ENCODE measurements at places on chromosomes 5 and 9. TPM values are rescaled to one million over a fixed set of nuclear protein-coding genes. Genes with fewer than 3 reads are reported as not detected.

The NR6A1 gene
- 1.3 TPM for total RNA-seq

The ZNF454 gene
- 4.2 TPM for total RNA-seq

The C6 gene
- total RNA-seq = 1.2 TPM

The CD72 gene
- total RNA-seq = 3.6 TPM

The UBLCP1 gene
- 24.3 TPM for total RNA-seq

- H3K4me3 ChIP-seq = no peak overlapping the region
- DNase-seq = peak; percentile 36
- no peaks in the 10 kb centered on the region for H3K36me3 ChIP-seq
- H3K27ac ChIP-seq = no peak overlapping the region
- H3K4me1 ChIP-seq = no peaks in the 10 kb centered on the region
Observed at GRCh38 chr5:175696139-175696854, 38.4 kb downstream of the HRH2 start.

DNA sequence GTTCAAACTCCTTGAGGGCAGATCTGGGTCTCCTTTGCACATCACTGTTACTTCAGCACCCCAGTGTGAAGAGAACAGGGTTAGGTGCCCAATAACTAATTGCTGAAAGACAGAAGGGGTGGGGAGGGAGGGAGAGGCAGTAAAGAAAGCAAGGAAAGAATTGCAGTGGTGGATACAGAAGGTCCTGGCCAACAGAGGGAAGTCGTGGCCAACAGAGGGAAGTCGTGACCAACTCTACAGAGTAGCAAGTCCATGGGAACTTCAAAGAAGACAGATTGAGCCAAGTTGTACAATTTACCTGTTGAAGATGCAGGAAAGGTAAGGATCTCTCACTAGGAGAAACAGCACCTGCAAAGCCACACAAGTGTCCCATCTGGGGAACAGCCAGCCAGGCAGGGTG is 27.0 kb downstream of the CCNJL start:
- DNase-seq = no peak
- no peak overlapping the region for H3K4me3 ChIP-seq
- peaks cover 10% of the 10 kb centered on the region for H3K4me1 ChIP-seq
- H3K36me3 ChIP-seq = no peaks in the 10 kb centered on the region
- H3K27ac ChIP-seq = no peak overlapping the region

DNA sequence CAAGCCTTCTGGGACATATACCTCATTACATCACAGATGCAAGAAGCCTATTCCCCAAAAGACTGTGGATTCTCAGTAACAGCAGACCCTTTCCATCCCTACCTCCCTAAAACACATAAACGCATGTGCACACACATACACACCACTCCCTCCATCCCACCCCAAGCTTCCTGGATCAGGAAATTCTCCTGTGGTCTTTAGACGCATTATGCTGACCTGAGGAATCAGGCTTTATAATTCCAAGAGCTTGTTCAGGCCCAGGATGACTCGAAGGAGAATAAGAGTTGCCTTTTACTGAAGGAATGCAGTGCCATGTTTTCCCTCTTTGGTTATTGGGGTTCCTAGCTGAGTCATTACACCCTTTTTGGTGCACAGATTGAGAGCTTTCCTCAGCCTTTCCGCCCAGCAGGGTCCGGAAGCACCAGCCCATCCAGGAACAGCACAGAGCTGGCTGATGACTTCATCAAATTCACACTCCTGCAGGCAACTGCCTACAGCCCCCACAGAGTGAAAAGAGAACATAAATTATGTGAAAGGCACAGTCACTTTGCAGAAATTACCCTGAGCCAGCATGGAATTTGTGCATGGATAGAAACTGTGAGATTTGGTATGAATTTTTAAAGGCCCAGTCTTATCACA is 385.0 kb upstream of the TRPC7 start:
- H3K4me3 ChIP-seq = no peak overlapping the region
- H3K27me3 ChIP-seq = no peaks in the 10 kb centered on the region
- H3K36me3 ChIP-seq = no peaks in the 10 kb centered on the region
- H3K4me1 ChIP-seq = no peaks in the 10 kb centered on the region

DNA sequence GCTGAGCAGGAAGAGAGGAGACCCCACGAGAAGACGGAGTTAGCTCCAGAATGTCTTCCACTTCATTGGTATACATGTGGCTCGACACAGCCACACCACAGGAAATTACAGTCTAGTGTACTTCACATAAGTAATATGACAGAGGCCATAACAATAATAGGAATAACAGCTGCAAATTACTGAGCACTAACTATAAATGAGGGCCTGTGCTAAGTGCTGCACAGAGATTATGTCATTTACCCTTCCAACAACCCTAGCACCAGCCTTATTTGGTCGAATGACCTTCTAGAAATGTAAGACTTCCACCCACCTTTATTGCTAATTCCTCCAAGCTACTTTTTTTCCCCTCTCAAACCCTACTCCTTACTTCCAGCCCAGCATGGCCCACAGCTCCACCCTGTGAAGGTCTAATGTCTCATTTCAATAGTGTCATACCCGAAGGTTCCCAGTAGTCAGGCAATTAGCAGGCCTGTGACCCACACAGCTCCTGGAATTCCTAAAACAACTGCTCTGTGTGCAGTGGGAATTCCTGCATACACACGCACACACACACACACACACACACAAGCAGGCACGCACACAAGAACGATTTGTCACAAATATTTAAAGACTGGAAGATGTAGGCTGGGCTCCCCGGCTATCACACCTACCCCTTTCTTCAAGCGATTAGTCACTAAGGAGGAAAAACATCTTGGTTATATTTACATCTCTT is 134.5 kb downstream of the FRMD3 start:
- H3K4me3 ChIP-seq = no peak overlapping the region
- no peaks in the 10 kb centered on the region for H3K36me3 ChIP-seq
- H3K27me3 ChIP-seq = no peaks in the 10 kb centered on the region
- H3K4me1 ChIP-seq = no peaks in the 10 kb centered on the region
- DNase-seq = no peak

GRCh38 chr5:141260458-141261237 is 15.5 kb downstream of the PCDHB15 start:
- no peaks in the 10 kb centered on the region for H3K36me3 ChIP-seq
- H3K4me1 ChIP-seq = no peaks in the 10 kb centered on the region
- H3K27me3 ChIP-seq = no peaks in the 10 kb centered on the region
- no peak overlapping the region for H3K27ac ChIP-seq
- peak overlapping the region; percentile 17 for H3K4me3 ChIP-seq

DNA sequence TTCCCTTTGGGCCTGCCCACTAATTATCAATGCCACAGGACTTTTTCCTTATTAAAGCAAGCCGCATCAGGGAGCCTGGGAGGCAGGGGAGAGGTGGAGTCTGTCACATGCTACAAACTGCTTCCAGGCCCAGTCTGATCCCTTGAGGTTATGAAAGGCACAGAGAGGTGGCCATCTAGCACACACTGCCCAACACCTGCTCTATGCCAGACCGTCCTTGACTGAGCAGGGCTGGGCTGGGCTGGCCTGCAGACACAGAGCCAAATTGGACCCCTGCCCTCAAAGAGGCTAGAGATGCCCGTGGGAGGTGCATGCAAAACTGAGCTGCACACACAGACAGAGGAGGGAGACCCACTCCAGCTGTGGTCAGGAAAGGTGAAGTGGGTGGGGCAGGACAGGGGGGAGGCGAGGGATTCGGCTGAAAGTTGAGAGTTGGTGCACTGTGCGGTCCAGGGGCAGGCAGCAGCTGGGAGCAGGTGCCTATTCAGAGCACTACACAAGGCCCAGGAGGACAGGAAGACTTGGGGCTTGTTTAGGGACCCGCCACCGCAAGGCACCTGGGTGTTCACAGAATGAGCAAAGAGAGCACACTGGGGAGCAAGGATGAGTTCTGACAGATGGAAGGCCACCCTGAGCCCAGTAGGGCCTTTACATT is 36.4 kb upstream of the TCF7 start:
- no peaks in the 10 kb centered on the region for H3K27me3 ChIP-seq
- no peak overlapping the region for H3K4me3 ChIP-seq
- no peaks in the 10 kb centered on the region for H3K36me3 ChIP-seq
- no peak overlapping the region for H3K27ac ChIP-seq

- no peaks in the 10 kb centered on the region for H3K36me3 ChIP-seq
- no peak for DNase-seq
- peak overlapping the region; percentile 85 for H3K27ac ChIP-seq
- H3K4me1 ChIP-seq = no peaks in the 10 kb centered on the region
Observed at GRCh38 chr5:4019841-4020240, 424.2 kb downstream of the IRX1 start.

- H3K36me3 ChIP-seq = no peaks in the 10 kb centered on the region
- H3K4me1 ChIP-seq = no peaks in the 10 kb centered on the region
- H3K27ac ChIP-seq = no peak overlapping the region
- peak overlapping the region; percentile 21 for H3K4me3 ChIP-seq
- DNase-seq = no peak
Observed at GRCh38 chr9:26975728-26976707, 19.8 kb downstream of the IFT74 start.

- H3K4me3 ChIP-seq = peak overlapping the region; percentile 77
- peak overlapping the region; percentile 93 for H3K27ac ChIP-seq
- no peaks in the 10 kb centered on the region for H3K36me3 ChIP-seq
- peak; percentile 73 for DNase-seq
- peaks cover 16% of the 10 kb centered on the region for H3K4me1 ChIP-seq
Observed at GRCh38 chr9:128683340-128684064, 5.5 kb upstream of the SET start.

- DNase-seq = no peak
- H3K27ac ChIP-seq = no peak overlapping the region
- H3K36me3 ChIP-seq = no peaks in the 10 kb centered on the region
- no peak overlapping the region for H3K4me3 ChIP-seq
Observed at GRCh38 chr9:130196643-130197042, 24.4 kb downstream of the NCS1 start.

GRCh38 chr5:143775258-143775657 is 36.7 kb upstream of the HMHB1 start:
- no peak overlapping the region for H3K27ac ChIP-seq
- DNase-seq = no peak

- no peaks in the 10 kb centered on the region for H3K27me3 ChIP-seq
- no peak overlapping the region for H3K4me3 ChIP-seq
- DNase-seq = no peak
- H3K4me1 ChIP-seq = no peaks in the 10 kb centered on the region
Observed at GRCh38 chr5:52041842-52042241, 658.6 kb downstream of the ISL1 start.

- no peaks in the 10 kb centered on the region for H3K4me1 ChIP-seq
- H3K27ac ChIP-seq = no peak overlapping the region
- no peaks in the 10 kb centered on the region for H3K27me3 ChIP-seq
- no peak for DNase-seq
Observed at GRCh38 chr5:51646482-51646881, 263.2 kb downstream of the ISL1 start.
